ENCODE measurements at places on chromosomes 2 and 18.

DNA sequence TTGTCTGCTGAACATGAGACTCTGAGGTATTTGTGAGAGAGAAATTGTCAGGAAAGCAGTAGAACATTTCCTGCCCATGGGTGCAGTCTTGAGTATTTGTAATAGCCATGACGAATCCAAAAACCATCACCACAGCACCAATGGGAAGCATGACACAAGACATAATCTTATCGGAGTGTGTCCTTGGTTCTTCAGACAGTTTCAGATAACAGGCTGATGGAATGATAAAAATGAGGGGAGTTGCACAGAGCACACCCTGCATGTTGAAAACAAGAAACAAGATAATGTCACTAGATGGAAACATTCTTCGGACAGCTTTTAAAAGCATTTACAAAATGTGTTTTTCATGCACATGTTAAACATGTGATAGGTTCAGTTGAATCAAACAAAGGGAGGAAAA, 56.9 kb downstream of the SLC38A11 start:
- no peak for DNase-seq

- DNase-seq = no peak
These were observed 54.9 kb downstream of the EXOC6B start for GRCh38 chr2:72770879-72771461.

DNA sequence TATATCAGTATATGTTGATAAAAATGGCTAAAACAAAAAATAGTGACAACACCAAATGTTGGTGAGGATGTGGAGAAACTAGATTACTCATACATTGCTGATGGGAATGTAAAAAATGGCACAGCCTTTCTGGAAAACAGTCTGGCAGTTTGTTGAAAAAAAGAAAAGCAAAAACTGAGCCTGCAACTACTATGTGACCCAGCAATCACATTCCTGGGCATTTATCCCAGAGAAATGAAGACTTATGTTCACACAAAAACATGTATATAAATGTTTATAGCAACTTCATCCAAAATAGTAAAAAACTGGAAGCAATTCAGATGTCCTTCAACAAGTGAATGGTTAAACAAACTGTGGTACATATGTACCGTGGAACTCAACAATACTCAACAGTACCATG, 7.5 kb upstream of the KDSR start:
- DNase-seq = no peak

GRCh38 chr2:160984426-160985077, 175.7 kb upstream of the TANK start:
- no peak for DNase-seq

- no peak for DNase-seq
These were observed 151.9 kb downstream of the FMNL2 start for GRCh38 chr2:152486737-152487400.

DNA sequence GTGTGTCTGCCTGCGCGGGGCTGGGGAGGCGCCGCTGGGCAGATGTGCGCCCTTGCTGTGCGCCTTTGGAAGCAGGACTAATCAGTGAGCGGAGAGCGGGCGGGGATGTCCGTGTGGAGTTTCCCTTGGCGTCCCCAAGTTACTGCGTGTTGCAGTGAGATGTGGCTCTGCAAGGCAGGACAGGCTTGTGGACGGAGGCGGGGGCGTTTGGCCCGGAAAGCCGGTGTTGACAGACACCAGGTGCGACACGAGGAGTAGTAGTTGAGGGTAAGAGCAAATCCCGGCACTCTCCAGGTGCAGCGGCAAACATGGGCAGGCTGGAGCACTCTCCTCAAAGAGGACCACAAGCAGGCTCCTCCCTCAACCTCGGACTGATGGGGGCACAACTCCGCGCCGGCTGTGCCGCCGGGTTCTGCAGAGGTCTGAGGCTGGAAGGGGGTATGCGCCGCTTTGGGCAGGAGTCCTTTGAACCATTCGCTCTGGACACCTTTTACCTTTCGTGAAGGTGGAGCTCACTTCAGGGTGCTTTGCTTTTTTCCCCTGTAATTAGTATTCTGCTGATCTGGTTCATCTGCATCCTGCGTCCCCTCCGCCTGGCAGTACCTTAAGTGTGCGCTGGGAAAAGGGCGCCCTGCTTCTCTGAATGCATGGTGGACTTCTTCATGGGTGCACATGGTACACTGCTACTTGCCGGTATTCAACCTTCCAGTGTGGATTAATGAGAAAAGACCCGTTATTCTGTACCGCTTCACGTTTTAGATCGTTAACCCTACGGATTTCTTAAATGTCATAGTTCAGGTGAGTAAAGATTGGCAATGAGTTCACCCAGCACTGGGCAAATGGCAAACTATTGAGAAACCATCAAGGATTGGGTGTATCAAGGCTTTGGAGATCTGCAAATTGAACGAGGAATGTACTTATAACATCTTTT, 608 bp downstream of the CDH7 start:
- DNase-seq = peak; percentile 76

- DNase-seq = no peak
These were observed 75.2 kb downstream of the CABLES1 start for GRCh38 chr18:23210526-23210925.

DNA sequence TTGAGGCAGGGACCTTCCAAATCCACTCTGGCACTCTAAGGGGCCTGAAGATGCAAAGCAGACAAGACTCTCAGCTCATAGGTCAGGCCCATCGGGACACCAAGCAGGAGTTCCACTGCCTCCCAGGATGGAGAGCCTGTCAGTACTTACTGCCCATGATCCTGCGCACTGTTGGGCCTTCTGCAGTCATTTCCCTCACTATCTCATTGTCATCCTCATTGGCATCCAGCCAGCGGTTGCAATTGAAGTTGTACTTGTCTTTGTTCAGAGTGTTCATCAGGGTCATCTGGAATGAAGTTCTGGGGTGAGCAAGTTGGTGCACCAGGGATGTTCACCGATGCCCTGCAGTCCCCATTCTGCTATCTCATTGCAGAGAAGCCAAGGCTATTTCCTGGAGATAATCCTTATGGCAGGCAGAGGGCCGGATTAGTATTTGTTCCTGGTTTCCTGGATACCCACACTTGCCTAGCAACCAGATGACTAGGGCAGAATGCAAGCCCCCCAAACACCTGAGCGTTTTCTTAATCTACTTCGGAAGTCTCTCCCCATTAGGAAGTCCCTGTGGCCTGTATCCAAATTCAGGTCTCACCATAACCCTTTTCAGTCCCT, 65.1 kb downstream of the LOXHD1 start:
- no peak for DNase-seq

- no peak for DNase-seq
These were observed 4.4 kb downstream of the ACTR3 start for GRCh38 chr2:113894156-113894743.

DNA sequence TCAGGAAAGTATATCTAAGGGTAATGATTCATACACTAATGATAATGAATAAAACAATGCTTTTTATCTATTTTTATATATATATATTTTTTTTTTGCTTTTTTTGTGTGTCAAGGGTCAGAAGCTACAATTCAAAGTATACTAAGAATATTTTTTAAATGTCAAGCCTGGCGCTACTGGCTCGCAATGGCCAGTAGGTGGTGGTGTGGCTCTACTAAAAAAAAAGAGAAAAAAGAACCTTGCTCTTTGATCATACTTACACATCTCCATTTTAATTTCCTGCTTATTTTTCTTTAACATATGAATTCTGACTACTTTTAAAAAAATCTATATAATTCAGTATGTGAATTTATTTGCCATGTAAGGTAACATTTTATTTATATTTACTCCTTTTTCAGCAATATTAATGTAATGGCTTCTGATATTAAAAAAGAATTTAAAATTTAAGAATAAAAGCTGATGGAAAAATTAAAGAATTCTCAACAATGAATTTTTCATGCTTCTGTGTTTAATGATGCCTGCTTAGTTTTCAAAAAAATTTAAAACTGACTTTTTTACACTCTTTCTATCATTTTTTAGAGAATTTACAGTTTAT, 232.9 kb downstream of the GULP1 start:
- peak; percentile 15 for DNase-seq

- DNase-seq = no peak
These were observed 146.7 kb upstream of the EPAS1 start for GRCh38 chr2:46150445-46150955.

DNA sequence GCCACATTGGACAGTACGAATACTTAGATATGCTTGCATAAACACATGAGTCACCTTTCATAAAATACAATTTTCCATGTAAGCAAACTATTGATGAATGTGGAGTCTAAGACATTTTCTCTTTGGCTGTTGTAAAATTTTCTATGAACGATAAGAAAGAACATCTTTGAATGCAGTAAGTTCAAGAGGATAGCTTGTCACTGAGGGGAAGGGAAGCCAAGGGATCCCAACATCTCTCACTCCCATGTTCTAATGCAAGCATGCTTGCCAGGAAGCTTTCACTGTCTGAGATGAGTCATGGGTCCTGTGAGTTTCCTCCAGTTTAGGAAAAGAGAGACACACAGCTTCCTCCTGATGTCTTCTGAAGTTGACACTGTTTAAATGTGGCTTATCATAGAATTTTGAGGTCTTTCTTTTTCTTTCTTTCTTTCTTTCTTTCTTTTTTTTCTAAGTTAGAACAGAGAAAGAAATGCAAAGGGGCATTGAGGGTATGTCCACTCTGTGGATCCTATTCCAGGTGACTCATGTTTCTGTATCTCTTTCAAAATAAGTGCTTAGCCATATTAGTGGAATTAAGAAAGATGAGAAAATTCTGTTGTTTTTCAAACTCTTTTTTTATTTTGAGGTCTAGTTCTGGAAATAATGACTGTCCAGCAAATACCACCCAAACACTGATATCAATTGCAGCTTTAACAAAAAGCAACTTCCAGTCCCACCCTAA, 146.6 kb downstream of the RDH14 start:
- DNase-seq = no peak

DNA sequence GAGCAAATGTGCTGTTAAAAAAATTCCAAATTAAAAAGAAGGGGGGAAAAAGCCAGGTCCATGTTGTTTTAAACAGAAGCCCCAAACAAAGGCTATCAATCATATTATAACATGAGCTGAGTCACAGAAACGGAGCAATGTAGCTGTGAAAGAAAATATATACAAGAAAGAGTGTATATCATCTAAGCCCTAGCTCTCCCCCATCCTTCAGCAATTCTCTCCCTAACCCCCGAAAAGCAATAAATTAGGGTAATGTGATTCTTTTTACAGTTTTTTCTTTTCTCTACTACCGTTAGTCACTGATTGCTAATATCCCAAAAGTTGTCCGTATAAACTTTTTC, 25.3 kb downstream of the FEZ2 start:
- peak; percentile 4 for DNase-seq

DNA sequence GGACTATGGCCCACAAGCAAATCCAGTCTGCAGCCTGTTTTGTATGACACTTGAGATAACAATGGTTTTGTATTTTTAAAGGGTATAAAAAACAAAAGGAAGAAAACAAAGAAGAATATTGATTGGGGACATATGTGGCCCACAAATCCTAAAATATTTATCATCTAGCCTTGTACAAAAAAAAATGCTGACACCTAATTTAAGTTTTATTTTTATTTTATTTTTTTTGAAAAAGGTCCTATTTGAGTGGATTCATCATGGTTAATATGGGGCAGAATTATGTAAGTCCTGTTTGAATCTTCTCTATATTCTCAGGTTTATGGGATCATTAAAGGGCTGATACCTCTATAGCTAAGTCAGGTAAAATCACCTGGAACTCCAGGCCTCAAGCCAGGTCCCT, 525.7 kb downstream of the LRP1B start:
- DNase-seq = no peak

Measured in right kidney (tissue), 9 donors.